ENCODE measurements at places on chromosomes 5 and 9.

DNA sequence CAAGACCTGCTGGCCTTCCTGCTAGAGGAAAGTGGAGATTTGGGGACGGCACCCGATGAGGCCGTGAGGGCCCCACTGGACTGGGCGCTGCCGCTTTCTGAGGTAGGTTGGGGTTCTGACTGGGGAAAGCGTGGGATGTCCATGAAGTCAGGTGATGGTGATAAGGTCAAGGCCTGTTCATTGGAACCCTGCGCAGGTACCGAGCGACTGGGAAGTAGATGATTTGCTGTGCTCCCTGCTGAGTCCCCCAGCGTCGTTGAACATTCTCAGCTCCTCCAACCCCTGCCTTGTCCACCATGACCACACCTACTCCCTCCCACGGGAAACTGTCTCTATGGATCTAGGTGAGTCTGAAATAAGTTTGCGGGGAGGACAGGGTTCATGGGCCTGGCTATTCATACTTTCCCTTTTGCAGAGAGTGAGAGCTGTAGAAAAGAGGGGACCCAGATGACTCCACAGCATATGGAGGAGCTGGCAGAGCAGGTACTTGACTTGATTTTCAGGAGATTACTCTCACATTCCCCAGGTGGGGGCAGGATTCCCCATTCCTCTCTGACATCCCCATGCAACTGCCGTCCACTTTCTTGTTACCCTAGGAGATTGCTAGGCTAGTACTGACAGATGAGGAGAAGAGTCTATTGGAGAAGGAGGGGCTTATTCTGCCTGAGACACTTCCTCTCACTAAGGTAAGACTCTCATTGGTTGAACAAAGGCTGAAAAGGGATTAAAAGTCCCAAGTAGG lies 505 bp downstream of the CREB3 start:
- DNase-seq, result no peak

DNA sequence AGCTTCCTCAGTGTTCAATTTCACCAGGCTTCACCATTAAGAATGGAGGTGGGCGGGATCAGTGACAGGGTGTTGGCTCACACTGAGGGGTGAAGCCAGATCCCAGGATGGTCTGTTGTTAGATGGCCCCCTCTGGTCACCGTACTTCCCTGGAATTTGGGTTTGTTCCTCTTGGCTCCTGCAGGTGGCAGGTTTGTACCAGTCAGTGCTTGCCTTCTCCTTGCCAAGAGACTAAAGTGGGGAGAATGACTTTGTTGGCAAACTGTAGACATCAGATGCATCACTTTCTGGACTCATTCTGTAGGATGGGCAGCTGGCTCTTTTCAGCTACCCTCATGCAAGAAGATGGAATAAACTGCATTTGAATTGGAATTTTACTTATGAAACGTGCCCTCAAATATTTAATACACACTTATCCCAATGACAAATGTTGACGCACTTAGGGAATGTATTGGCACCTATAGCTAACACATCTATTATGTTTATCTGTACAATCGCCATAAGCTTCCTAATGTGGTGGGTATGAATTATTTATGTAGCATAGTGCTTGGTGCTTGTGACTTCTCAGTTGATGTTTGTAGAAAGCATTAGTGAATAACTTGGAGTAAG lies 31.4 kb upstream of the ANKRD55 start:
- DNase-seq, result no peak

DNA sequence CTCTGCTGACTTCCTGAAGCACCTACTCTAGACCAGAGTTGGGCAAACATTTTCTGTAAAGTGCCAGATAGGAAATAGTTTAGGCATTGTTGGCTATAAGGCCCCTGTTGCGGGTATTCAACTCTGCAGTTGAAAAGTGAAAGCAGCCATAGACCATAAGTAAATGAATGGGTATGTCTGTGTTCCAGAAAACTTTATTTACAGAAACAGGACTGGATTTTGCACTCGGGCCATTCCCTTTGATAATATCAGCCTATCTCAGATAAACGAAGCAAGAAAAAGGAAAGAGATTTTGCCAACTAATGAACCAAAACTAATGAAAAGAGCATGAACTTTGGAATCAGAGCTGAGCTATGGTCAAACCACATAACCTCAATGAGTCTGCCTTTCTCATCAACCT lies 184.4 kb downstream of the SAXO1 start:
- no peak for DNase-seq

- no peak for DNase-seq
Measured at GRCh38 chr5:61767231-61768080, 435.4 kb downstream of the ZSWIM6 start.

- DNase-seq, result no peak
Measured at GRCh38 chr9:134678666-134679443, 37.3 kb downstream of the COL5A1 start.

GRCh38 chr9:79776581-79776980 lies 204.8 kb downstream of the TLE4 start:
- no peak for DNase-seq

GRCh38 chr9:133502112-133502511 lies 22.6 kb downstream of the MYMK start:
- no peak for DNase-seq

DNA sequence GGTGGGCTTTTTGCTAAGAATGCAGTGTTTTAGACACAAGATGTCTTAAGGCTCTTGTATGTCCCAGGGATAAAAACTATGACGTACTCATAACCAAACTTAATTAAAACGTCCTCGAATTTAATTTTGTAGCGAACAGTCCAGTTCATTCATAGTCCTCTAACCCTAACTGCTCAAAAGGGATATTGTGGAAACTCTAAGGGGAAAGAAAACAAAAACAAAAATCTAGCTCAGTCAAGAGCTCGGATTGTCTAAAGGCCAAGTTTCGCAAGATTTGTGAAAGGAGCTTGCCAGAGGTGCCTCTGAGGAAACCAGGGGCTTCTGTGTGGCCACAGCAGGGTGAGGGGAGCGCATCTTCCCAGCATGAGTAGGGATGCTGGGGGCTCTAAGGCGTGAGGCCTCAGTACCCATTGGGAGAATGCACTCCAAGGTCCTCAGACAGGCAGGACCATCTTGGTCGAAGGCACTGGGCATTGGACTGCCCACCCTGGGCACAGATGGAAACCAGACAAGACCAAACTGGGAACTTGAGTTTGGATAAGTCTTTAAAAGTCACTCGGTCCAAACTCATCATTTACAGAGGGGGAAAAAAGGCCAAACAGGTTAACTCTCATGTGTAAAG lies 71.8 kb downstream of the PRRT1B start:
- DNase-seq, result no peak

DNA sequence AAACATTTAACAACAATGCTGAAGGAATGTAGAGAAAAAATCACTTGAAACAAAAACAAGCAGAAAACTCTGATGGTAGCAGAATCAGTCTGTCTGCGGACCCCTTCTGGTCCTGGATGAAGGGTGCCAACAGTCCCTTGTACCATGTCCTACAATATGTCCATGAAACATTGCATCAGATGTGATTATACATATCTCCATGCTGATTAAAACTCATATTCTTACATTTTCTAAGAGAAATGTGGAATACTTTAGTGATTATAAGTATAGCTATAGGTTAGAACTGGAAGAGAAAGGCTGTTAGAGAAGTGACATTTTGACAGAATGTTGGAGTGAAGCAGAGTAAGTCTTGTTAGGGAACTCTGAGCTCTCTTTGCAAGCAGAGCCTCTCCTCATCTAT lies 286.1 kb downstream of the SH3GL2 start:
- no peak for DNase-seq

- DNase-seq, result no peak
Measured at GRCh38 chr9:33731625-33732024, 63.7 kb upstream of the PRSS3 start.

DNA sequence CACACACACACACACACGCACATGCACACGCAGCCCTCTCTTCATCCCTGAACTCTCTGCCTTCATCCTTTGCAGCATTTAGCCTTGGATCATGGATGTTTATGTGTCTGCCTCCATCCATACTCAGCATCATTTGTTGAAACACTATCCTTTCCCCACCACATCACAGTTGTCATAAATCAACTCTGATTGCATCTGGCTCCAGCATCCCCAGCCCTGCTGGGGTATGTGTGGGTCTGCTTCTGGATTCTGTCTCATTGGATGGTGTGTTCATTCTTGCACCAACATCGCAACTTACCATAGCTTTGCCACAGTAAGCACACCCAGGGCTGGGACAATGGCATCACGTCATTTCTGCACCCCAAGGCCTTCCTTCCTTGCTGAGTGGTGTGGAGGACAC lies 175.4 kb downstream of the RGS3 start:
- DNase-seq, result no peak

GRCh38 chr9:86600291-86600690 lies 246.1 kb upstream of the TUT7 start:
- no peak for DNase-seq

GRCh38 chr9:87213948-87214347 lies 266.6 kb upstream of the GAS1 start:
- no peak for DNase-seq

- no peak for DNase-seq
Measured at GRCh38 chr5:386432-387341, 56.3 kb upstream of the EXOC3 start.

DNA sequence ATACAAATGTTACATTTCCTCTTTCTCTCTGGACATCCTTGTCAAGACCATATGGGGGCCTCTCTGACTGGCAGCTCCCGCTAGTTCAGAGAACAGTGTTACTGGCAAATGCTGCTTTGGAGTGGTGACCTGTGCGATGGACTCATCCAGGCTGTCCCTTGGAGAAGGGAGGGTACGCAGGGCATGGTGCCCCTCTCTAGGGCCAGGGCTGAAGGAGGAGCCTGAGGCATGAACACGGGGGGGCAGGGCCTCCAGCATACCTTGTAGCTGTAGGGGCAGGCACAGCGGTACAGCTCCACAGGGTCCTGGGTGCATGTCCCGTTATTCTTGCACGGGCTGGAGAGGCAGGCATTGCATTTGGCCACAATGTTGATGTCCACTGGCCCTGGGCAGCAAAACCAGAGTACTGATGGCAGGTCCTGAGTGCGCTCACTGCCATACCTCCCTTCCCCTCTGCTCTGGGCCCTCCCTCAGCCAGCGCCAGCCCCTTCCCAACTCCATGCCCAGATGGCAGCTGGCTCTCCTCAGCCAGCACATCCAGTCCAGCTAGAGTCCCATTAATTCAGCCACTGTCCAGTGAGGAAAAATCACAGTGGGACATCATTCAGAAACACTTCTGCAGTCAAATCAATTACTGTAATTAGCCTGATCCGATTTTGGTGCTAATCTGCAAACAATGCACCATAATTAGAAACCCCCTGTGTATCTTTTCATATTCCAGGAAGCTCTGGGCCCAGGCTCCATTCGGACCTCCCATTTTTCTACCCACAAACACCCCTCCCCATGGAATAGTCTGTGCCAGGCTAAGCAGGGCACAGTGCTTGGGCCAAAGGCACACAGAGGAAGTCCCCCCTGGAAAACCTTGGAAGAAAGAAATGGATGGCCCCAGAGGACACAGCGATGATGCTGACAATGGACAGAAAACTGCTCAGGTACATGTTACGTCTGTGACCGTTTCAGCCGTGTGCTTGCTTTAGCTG lies 128.8 kb upstream of the PANK3 start:
- no peak for DNase-seq

DNA sequence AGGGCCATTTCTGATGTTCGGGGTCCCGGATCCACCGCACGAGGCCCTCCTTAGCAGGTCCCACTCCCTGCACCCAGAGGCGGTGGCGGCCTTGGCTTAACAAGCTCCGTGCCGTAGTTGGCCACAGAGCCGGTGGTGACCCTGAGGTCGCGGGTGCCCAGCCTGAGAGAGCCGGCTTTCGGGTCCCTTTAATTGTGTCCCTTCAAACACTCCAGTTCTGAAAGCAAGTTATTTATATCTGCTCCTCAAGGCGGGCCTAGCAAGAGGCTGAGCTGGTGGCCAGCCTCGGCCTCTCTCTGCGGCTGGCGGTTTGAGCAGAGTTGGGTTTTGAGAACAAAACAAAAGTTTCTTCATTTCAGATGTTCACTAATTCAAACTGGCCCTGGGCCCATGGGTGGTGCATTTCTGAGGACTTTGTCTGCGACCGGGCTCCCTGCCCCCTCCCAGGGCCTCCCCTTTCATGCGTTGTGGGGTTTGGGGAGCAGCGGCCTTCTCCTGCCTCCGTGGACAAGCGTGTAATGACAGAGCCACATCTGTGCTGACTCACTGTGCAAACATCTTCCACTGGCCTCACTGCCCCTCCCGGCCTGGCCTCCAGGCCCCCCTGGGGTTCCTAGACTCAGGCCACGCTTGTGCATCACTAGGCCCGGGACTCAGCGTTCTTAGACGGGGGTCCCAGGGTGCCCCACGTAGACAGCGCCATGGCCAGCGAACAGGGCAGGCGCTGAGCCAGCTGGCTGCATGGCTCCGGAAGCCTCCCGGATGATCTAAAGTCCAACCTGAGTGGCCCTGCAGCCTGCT lies 49.4 kb upstream of the COL5A1 start:
- DNase-seq, result no peak

DNA sequence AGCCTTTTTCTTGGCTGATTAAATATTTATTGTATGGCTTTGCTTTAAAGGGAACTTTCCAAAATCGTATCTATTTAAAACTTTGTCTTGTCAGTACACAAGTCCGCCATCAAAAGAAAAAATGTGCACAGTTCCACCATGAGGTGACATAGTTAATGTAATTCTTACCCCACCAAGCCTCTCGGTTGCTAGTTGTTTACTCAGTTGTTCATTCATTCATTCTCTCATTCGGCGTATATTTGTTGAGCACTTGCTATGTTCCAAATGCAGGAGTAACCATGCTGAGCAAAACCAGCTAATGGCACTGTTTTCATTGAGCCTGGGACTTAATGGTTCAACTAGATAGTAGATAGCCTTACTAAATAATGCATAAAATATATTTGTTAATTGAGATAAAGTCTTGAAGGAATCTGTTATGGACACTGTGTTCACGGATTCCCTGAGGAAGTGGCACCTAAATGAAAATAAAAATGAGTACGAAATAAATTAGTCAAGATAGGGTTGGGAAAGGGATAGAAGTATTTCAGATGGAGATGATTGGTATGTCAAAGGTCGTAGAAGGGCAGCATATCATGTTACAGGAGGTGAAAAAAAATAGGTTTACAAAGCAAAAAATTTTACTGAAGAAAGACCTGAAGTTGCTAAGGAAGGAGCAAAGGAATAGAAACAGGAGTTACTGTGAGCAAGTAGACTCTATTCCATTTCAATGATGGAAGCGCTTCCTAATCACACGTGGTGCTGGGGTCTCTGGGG lies 1.5 kb downstream of the DCAF10 start:
- DNase-seq, result no peak

All from stimulated activated CD8-positive, alpha-beta memory T cell treated with anti-CD3 and anti-CD28 coated beads, Interleukin-15, amount 100 ng/mL, for 48 hours (primary cell).